ENCODE measurements at places on chromosomes 12 and 14.

- no peak for DNase-seq
Measured at GRCh38 chr12:11927286-11927935, 143.3 kb upstream of the BCL2L14 start.

- DNase-seq: peak; percentile 9
Measured at GRCh38 chr12:120640861-120641833, 721 bp downstream of the CABP1 start.

DNA sequence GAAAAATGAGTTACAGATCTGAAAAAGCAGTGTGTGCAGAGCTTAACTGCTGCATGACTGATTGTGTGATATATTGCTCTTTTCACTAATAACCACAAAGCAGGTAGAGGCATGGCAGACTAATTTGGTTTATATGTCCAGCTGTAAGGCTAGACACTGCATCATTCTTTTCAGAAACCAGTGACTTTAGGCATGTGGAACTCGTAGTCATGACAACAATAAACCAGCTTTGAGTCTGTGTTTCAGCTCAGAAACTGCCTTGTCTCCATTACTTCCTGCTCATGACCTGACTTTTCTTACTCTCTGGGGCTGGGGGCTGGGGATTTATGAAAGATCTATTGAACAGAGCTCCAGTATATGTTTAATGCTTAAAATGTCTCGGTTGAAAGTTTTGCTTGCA is 146.8 kb upstream of the LRIG3 start:
- no peak for DNase-seq

DNA sequence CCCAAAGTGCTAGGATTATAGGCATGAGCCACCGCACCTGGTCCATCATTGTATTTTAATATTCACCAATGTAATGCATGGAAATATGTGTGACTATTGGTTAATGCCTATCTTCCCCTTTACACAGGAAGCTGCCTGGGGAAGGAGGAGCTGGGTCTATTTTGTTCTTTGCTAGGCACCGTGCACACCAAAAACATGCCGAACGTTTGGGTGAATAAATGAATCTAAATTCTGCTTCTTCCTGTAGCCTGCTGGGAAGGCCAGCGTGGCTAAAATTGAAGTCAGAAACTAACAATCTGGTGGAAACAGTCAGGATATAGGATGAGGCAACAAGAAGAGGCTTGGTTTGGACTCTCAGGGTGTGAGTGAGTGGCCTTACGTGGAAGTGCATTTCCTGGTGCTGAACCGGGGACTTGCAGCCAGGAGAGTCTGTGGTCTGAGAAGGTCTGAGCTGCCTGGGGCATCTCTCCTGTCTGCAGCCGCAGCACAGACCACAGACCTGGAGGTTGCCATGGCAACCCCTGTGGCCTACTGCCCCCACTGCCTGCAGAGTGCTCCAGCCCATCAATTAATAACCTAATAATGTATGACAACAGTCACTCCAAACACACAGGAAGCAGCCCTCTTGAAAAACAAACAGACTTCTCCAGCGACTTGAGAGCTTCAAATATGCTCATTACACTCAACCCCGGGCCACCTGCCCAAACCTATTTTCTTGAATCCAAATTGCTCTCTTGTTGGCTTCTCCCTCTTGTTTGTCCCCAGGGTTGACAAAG is 5.5 kb upstream of the GPR68 start:
- peak; percentile 98 for DNase-seq

GRCh38 chr12:2596441-2596840 is 198.3 kb upstream of the FKBP4 start:
- DNase-seq: no peak

- no peak for DNase-seq
Measured at GRCh38 chr12:57515408-57515933, 4.8 kb downstream of the DDIT3 start.

DNA sequence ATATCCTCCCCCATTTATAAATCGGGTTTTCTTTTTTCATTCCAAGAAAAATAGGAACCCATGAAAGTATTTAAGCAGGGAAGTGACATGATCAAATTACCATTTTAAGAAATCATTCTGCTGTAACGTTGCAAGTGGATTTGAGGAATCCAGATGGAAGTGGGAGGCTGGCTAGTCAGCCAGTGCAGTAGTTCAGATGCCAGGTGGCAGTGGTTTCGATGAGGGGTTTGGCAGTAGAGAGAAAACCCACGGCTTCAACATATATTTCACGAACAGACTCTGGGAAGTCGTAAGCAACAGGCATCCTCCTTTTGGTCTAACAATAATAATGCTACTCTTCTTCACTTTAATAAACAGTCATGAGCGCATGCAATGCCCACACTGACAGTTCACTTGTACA is 25.0 kb downstream of the PDZRN4 start:
- DNase-seq: no peak

DNA sequence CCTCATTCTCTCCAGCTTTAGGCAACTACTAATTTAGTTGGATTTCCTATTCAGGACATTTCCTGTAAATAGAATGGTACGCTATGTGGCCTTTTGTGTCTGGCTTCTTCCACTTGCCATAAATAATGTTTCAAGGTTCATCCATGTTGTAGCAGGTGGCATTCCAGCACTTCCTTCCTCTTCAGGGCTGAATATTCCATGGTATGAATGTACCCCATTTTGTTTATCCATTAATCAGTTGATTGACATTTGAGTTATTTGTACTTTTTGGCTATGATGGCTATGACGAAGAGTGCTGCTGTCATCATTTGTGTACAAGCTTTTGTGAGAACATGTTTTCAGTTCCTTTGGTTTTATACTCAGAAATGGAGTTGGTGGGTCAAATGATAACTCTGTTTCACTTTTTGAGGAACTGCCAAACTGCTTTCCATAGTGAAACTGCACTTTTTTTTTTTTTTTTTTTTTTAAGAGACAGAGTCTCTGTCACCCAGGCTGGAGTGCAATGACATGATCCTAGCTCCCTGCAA is 6.5 kb upstream of the CDK2AP1 start:
- no peak for DNase-seq

- DNase-seq: no peak
Measured at GRCh38 chr14:61521773-61522172, 173.5 kb upstream of the HIF1A start.

GRCh38 chr14:87334997-87335685 is 657.8 kb downstream of the GALC start:
- no peak for DNase-seq

DNA sequence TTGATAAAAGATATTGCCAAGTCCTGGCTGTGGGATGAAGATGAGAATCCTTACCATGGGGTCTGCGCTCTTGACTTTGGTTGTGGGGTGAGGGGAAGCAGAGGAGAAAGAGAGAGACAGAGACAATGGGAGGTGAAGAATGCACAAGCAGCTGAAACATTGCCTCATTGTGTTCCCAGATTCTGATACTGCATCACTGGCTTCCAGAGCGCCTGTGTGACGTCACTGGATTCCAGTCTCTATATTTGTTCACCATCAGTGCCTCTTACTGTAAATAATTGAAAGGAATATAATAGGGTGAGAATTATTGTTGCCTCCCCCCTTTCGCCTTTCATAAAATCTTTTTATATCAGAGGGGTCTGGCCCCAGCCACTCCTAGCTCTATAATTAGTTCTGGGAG is 188.9 kb upstream of the NTF3 start:
- no peak for DNase-seq

GRCh38 chr12:18382236-18382885 is 121.0 kb downstream of the PIK3C2G start:
- no peak for DNase-seq

GRCh38 chr12:1926251-1926657 is 7.8 kb upstream of the CACNA2D4 start:
- DNase-seq: no peak

DNA sequence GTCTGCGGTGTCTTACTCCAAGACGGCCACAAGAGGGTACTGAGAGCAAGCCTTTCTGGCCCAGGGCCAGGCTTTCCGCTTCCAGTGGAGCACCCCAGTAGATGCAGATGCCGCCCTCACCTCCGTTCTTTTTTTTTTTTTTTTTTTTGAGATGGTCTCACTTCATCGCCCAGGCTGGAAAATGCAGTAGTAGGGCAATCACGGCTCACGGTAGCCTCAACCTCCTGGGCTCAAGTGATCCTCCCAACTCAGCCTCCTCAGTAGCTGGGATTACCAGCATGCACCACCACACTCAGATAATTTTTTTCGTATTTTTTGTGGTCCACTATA is 5.6 kb upstream of the LBHD2 start:
- peak; percentile 92 for DNase-seq

DNA sequence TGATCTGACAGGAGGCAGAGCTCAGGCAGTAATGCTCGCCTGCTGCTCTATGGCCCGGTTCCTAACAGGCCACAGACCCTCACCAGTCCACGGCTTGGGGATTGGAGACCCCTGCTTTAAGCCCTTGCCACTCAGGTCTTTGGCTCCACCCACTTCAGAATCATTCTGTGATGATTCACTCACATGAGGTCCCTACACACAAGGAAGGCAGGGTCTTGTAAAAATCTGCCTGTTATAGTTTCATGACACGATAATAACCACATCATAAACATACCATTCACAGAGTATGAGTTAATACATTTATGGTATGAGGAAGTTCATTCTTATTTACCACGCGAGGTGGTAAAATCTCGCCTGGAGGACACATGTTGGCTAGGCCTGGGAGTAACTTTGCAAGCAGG is 29.0 kb upstream of the MAX start:
- no peak for DNase-seq

DNA sequence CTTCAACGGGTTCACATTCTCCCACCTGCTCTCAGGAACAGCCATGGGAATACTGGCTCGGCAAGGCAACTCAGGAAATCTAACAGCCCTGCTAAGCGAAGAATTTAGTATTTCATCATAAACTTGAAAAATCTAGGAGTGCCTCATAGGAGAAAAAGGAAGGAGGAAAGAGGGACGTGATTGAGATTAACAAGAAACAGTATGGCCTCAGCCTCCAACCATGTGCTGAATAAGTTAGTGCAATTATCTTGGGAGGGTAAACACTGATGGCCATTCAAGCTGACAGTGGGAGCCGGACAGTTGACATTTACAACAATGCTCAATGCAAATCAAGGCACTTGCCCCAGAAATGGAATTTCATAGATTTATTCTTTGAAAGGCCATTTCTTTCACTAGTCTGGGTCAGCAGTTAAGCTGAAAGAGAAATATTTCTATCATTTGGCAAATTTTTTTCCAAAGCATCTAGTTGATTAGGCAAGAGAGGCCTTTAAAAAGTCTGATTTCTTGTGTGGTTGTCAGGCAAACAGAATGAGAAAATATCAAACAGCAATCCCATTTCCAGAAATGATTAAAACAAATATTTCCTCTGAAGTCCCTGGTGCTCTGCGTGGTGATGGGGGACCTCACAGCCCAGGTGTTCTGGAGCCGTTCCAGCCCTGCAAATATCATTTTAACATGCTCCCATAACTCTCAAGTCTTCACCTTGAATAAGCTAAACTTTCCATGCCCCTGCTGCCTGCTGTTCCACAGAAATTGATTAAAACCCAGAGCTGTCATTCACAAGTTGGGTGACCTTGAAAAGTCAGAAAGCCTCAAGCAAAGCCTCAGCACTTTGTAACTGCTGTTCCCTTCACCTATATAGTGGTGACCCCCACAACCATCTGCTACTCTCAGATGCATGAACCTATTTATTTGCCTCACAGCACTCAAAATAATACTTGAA is 121.6 kb downstream of the PHLDA1 start:
- DNase-seq: no peak

DNA sequence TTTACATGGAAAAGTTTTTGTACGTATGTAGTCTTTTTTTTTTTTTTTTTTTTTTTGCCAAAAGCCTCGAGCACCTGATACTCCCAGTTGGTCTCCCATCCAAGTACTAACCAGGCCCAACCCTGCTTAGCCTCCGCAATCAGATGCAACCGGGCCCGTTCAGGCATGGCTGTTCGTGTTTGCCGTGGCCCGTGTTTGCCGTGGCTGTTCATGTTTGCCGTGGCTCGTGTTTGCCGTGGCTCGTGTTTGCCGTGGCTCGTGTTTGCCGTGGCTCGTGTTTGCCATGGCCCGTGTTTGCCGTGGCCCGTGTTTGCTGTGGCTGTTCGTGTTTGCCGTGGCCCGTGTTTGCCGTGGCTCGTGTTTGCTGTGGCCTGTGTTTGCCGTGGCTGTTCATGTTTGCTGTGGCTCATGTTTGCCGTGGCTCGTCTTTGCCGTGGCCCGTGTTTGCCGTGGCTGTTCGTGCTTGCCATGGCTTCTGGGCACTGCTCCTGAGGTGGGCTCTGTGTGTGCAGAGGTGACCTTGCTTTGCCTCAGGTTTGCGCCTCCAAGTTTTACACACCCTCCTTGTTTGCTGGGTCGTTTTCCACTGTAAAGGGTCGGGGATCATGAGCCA is 26.8 kb upstream of the MMP17 start:
- no peak for DNase-seq

DNA sequence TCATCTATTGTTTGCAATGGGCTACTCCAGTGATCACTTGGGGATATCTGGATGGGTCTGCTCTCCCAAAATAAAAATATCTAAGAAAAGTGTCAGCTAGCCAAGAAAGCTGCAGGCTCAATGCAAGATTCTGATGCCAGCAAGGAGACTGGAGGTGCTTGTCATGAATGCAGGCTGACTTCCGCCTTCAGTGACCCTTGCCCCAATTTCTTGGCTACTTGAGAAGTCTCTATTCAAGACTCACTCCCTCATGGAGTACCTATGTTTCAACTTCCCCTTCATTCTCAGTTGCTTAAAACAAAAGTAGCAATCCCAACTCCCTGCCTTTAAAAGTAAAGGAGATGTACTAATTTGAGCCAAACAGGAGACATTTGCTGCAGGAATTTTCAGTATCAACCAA is 123.9 kb downstream of the GPR65 start:
- no peak for DNase-seq

- no peak for DNase-seq
Measured at GRCh38 chr12:100484183-100484886, 10.7 kb downstream of the NR1H4 start.

DNA sequence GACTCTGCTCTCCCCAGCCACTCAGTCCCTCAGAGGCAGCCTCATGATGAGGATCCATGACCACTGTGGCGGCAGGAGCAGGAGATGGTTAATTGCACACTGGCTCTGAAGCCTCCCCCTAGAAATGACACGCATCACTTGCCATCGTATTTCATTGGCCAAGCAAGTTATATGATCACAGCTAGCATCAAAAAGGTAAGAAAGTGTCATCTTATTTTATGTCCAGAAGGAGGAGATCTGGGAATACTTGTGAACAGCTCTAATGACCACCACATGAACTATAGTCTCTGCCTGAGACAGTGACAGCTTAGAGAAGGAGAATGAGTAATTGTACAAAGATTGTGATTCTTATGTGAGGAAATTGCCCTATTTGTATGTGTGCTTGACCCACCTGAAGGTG is 363.4 kb downstream of the NUAK1 start:
- no peak for DNase-seq

GRCh38 chr12:4133636-4134447 is 139.7 kb upstream of the CCND2 start:
- DNase-seq: no peak

GRCh38 chr12:38744041-38744440 is 161.3 kb downstream of the CPNE8 start:
- no peak for DNase-seq

Data from NCI-H1105 (cell line).